Astrocyte of the spinal cord (primary cell): ENCODE measurements at places on chromosomes 11 and 22.
A peak's percentile ranks its signal among the peaks of the same experiment; 100 is the strongest.

DNA sequence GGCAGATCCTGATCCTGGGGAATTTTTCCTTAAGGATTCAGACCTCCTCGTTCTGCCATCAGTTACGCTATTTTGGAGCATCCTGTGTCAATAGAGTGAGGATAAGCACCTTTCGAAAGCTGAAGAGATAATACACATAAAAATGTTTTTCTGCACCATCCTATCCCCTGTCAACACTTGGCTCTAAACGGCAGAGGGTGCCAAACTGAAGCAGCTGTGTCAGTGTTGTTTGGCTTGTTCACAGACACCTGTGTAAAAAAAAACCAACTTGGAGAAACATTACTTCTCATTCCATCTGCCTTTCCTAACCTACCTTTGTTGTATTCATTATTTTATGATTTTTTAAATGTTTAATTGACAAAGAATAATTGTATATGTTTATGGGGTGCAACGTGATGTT is 417.0 kb upstream of the DDI1 start:
- DNase-seq: no peak

- no peak for DNase-seq
Observed at GRCh38 chr11:120956710-120957495, 67.0 kb upstream of the TBCEL start.

- DNase-seq: no peak
Observed at GRCh38 chr22:20550057-20550817, 42.8 kb downstream of the MED15 start.

GRCh38 chr22:48840112-48840949 is 987.3 kb downstream of the BRD1 start:
- DNase-seq: no peak

- no peak for DNase-seq
Observed at GRCh38 chr11:57240757-57241156, 3.7 kb upstream of the APLNR start.

- peak; percentile 65 for DNase-seq
Observed at GRCh38 chr11:78562398-78562797, 12.3 kb downstream of the NARS2 start.

- DNase-seq: no peak
Observed at GRCh38 chr11:40417627-40418026, 1041.8 kb downstream of the LRRC4C start.

DNA sequence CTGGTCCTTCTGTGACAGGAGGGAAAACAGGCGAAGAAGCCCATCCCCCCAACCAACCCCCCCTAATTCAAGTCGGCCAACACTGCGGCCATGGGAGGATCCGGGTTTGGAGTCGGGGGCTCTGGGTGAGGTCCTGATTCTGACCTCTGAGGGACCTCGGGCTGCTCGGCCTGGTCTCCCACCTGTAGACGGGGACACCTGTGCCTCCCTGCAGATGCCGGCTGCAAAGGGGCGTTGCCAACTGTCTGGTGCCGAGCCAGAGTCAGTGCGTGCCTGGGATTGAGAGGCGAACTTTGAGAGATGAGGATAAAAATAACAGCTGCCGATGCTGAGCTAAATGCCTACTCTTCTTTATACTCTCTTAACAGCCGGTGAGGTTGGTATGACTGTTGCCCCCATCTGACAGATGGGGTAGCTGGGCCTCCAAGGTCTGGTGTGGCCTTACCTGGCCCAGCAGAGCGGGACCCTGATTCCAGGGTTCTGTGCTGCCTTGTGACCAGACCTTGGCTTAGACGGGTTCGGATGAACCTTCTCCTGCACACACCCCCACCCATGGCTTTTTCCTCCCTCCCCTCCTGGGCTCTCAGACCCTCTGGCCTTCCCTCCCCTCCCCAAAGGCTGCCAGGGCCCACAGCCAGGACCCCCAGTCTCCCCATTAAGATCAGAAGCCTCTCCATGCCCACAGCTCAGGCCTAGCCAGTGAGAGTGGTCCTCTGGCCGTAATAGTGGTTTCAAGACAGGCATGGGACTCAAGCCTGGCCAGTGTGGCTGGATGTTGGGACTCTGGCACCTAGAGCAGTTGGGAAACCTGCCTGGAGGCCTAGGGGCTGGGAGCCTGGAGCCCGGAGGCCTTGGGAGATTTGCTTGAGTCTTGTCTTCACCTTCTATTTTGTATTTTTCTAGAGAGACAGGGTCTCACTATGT is 41.7 kb downstream of the KCNJ4 start:
- no peak for DNase-seq

DNA sequence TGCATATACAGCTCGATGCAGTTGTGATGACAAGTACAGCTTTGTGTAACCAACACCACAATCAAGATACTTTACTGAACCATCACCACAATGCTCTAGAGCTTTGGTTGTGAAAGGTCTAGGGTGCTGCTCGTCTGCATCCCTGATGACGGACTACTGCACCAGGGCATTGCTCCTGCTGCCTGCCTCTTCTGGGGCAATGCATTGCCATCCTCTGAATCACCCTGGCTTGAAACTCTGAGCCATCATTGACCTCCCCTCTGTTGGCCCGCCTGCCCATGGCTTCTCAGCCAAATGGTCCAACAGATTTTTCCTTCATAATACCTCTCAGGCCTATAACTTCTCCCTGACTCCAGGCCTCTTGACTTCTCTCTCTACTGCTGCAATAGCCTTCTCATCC is 77.4 kb upstream of the CSNK2A3 start:
- no peak for DNase-seq

- DNase-seq: peak; percentile 51
Observed at GRCh38 chr22:38203855-38204514, 2.2 kb downstream of the MAFF start.

DNA sequence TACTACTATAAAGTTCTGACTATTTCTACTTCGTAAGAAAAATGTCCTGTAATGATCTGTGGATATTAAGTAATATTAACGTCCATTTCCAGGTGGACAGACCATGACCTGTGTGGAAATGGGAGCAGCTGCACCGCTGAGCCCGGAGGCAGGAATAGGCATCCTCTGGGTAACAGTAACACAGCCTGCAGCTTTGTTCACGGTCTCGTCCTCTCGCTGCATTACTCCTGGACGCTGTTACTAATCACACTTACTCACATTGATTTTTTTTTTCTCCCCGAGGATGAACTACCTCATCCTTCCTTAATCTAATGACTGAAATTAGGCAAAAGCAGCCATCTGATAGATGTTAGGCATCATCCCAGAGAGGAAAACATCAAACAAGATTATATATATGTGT is 345.7 kb upstream of the NARS2 start:
- DNase-seq: no peak
